Testis (tissue), 5 donors: ENCODE measurements at places on chromosomes 2 and 18. TPM values are rescaled to one million over a fixed set of nuclear protein-coding genes. Genes with fewer than 3 reads are reported as not detected.

DNA sequence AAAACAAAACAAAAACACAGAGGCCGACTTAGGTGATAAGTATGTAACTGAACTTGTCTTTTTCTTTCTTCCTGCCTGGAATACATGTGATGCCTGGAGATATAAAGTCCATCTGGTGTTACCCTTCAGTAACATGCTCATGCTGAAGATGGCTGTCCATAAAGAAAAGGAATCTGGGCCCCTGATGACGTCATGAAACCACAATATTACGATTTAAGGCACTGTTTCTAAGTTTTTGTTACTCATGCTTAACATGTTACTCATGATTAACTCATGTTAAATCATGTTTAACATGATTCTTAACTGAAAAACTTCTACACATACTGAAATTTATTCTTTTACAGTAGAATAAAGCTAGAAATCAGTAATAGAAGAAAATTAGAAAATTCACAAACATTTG, 49.0 kb downstream of the STRADB start:
- H3K27ac ChIP-seq, result no peak overlapping the region
- no peaks in the 10 kb centered on the region for H3K36me3 ChIP-seq
- H3K4me3 ChIP-seq, result no peak overlapping the region
- no peak for DNase-seq
- no peaks in the 10 kb centered on the region for H3K4me1 ChIP-seq

GRCh38 chr18:58605027-58606020, 23.6 kb downstream of the ALPK2 start:
- no peaks in the 10 kb centered on the region for H3K27me3 ChIP-seq
- H3K36me3 ChIP-seq, result no peaks in the 10 kb centered on the region
- no peak overlapping the region for H3K4me3 ChIP-seq
- no peaks in the 10 kb centered on the region for H3K4me1 ChIP-seq
- DNase-seq, result no peak

Gene RESP18
- total RNA-seq, result not detected

DNA sequence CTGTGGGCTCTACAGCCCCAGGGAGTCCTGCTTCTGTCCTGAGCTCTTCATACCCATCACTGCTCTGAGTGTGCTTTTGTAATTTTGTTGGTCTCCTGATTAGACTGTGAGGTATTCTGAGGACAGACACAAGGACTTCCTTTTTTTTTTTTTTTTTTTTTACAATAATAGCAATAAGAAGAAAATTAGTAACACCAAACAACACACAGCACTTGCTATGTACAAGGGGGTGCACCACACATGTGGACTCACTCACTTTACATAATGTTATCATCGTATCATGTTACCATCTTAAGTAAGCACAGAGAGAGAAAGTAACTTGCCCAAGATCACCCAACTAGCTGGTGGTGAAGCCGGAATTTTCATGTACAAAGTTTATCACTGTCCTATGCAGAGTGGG, 34.6 kb downstream of the MBP start:
- no peak for DNase-seq
- H3K36me3 ChIP-seq, result no peaks in the 10 kb centered on the region
- H3K27ac ChIP-seq, result peak overlapping the region; percentile 39
- no peak overlapping the region for H3K4me3 ChIP-seq

- no peak overlapping the region for H3K27ac ChIP-seq
- H3K36me3 ChIP-seq, result no peaks in the 10 kb centered on the region
- H3K4me1 ChIP-seq, result no peaks in the 10 kb centered on the region
- H3K4me3 ChIP-seq, result no peak overlapping the region
These were observed 53.1 kb upstream of the GALNT5 start for GRCh38 chr2:157204401-157204800.

DNA sequence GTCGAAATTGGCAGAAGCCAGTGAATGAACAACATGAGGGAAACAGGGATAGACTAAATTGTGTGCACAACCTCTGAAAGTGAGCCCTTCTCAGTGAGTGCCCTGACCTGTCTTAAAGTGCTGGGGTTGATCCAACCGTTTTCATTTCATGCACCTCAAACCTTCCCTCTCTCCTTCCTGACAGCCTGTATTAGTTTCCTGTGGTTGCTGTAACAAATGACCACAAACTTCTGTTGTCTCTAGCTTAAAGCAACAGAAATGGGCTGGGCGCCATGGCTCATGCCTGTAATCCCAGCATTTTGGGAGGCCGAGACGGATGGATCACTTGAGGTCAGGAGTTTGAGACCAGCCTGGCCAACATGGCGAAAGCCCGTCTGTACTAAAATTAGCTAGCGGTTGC, 48.8 kb upstream of the PPP1CB start:
- H3K4me3 ChIP-seq, result no peak overlapping the region
- peak overlapping the region; percentile 57 for H3K27ac ChIP-seq
- H3K36me3 ChIP-seq, result no peaks in the 10 kb centered on the region
- H3K27me3 ChIP-seq, result no peaks in the 10 kb centered on the region

GRCh38 chr2:233565685-233566140, 869 bp downstream of the USP40 start:
- no peaks in the 10 kb centered on the region for H3K4me1 ChIP-seq
- H3K4me3 ChIP-seq, result peak overlapping the region; percentile 67
- DNase-seq, result no peak
- H3K36me3 ChIP-seq, result no peaks in the 10 kb centered on the region
- peak overlapping the region; percentile 95 for H3K27ac ChIP-seq

- H3K27ac ChIP-seq, result no peak overlapping the region
- H3K4me3 ChIP-seq, result no peak overlapping the region
- no peak for DNase-seq
- no peaks in the 10 kb centered on the region for H3K36me3 ChIP-seq
- H3K27me3 ChIP-seq, result no peaks in the 10 kb centered on the region
These were observed 119.8 kb downstream of the PTPN4 start for GRCh38 chr2:119879502-119879901.

- H3K4me1 ChIP-seq, result peaks cover 3% of the 10 kb centered on the region
- no peaks in the 10 kb centered on the region for H3K36me3 ChIP-seq
- no peaks in the 10 kb centered on the region for H3K27me3 ChIP-seq
- H3K4me3 ChIP-seq, result no peak overlapping the region
- peak; percentile 35 for DNase-seq
These were observed 128.4 kb upstream of the CBLN2 start for GRCh38 chr18:72672364-72673184.
